ENCODE measurements at places on chromosomes 11 and 22. TPM values are rescaled to one million over a fixed set of nuclear protein-coding genes. Genes with fewer than 3 reads are reported as not detected.

DNA sequence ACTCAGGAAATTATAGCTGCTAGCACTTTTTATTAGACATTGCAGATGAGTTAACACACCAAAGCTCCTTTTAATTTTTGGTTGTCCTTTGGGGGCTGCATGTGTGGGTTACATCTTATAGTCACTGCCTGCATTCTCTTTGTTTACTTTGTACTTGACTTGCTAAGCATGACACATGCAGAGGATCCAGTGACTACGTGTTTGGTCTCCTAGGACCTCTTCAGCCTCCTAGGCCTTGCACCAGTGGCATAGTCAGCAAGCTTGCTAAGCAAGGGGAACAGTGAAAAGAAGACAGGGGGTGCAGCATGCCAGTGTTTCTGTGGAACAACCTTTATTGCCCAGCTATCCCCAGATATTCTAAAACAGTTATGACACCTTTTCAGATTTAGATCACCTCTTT is 108.2 kb downstream of the PAX6 start:
- H3K27ac ChIP-seq = no peak overlapping the region
- DNase-seq = no peak
- H3K4me3 ChIP-seq = no peak overlapping the region
- no peaks in the 10 kb centered on the region for H3K4me1 ChIP-seq

DNA sequence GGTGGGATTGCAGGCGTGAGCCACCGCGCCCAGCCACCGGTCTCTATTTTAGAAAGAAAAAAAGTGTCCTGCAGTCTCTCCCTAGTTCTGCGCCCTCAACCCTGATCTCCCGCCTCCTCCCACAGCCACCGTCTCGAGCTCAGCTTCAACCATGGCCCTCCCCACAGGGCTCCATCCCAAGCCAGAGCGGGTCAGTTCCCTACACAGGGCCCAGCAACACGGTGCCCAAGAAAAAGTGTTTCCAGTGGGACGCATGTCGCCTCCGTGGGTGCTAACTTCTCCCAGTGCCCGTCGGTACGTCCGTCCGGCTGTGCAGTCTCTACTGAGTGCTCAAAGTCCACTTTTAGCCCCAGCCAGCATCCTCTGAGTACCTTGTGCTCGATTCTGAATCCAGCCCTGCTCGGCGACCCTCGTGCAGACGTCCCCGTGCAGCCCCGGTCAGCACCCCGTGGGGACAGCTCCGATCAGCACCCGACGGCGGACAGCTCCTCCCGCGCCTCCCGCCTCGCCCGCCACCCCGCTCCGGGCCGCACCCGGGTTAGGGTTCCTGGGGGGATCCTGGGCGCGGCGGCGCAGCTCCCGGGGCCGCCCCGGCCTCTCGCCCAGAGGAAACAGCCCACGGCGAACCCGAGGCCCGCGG is 657 bp upstream of the MAPK8IP2 start:
- no peaks in the 10 kb centered on the region for H3K36me3 ChIP-seq
- H3K4me1 ChIP-seq = no peaks in the 10 kb centered on the region
- H3K27me3 ChIP-seq = peaks cover 51% of the 10 kb centered on the region
- DNase-seq = no peak
- no peak overlapping the region for H3K27ac ChIP-seq

DNA sequence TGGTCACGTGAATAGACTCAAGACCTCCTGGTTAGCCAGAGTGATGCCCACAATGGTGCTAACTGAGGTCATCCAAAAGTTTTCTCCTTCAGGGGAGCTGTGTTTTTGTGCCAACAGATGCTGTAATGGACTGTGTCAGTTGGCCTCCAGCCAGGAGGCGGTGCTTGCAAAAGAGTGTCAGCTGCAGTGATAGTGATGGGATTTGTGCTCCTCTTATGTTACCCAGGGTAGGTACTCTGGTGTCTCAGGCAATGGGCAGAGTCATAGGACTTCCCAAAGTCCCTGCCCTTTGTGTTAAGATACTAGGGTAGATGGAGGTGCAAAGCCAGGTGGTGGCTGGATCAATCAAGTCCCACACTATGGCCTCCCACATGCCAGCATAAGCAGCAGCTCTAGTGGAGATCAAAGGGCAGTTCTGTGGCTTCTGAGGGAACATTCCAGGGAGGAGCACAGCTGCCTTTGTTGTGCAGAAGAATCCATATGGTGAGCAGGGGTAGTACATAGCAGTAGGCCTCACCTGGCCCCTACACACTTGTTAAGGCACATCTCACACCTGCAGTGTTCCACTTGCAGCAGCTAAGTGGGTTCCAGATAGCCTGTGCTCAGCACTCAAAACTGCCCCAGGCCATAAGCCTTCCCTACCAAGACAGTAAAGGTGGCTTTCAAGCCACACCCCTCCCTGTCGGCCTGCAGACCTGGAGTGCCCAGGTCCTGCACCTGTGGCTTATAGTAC is 9.4 kb upstream of the FANCF start:
- no peaks in the 10 kb centered on the region for H3K4me1 ChIP-seq
- H3K4me3 ChIP-seq = no peak overlapping the region
- no peak for DNase-seq

- no peak overlapping the region for H3K27ac ChIP-seq
- H3K27me3 ChIP-seq = no peaks in the 10 kb centered on the region
- H3K36me3 ChIP-seq = no peaks in the 10 kb centered on the region
- no peak for DNase-seq
Measured at GRCh38 chr11:93842461-93842860, 8.0 kb downstream of the VSTM5 start.

- no peak overlapping the region for H3K27ac ChIP-seq
- no peaks in the 10 kb centered on the region for H3K36me3 ChIP-seq
- DNase-seq = no peak
- H3K4me1 ChIP-seq = peaks cover 8% of the 10 kb centered on the region
- no peaks in the 10 kb centered on the region for H3K27me3 ChIP-seq
- H3K4me3 ChIP-seq = peak overlapping the region; percentile 32
Measured at GRCh38 chr11:122202161-122202950, 86.3 kb upstream of the BLID start.

DNA sequence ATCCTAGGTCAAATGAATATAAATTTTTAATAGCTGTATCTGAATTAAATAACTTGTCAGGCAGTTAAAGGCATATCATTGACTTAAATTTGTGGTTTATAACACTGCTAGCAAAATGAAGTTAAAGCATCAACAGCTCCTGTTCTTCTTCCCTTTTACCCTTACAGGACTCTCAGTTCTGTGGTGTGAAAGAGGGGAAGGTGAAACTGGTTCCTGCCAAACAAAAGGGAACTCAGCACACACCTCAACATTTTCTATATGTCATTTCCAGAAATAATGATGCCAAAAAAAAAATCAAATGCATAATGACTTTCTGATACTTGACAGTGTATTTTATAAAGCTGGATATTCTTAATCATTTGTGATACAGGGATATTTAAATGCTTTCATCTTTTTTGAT is 21.2 kb downstream of the ARL14EP start:
- H3K27ac ChIP-seq = no peak overlapping the region
- H3K27me3 ChIP-seq = no peaks in the 10 kb centered on the region
- peaks cover 2% of the 10 kb centered on the region for H3K36me3 ChIP-seq
- DNase-seq = no peak

- peaks cover 4% of the 10 kb centered on the region for H3K4me1 ChIP-seq
- no peaks in the 10 kb centered on the region for H3K27me3 ChIP-seq
- H3K27ac ChIP-seq = no peak overlapping the region
- H3K36me3 ChIP-seq = no peaks in the 10 kb centered on the region
Measured at GRCh38 chr11:85694385-85694980, 8.5 kb upstream of the CCDC89 start.

- no peak overlapping the region for H3K27ac ChIP-seq
- no peak overlapping the region for H3K4me3 ChIP-seq
- H3K4me1 ChIP-seq = no peaks in the 10 kb centered on the region
- no peak for DNase-seq
Measured at GRCh38 chr11:1397146-1397861, 7.6 kb downstream of the BRSK2 start.

GRCh38 chr22:48627203-48627602 is 1200.5 kb downstream of the BRD1 start:
- H3K4me3 ChIP-seq = no peak overlapping the region
- no peaks in the 10 kb centered on the region for H3K4me1 ChIP-seq

Gene SPA17
- total RNA-seq = 4.8 TPM

Gene DTX4
- 43.1 TPM for total RNA-seq

Gene PKDREJ
- not detected for total RNA-seq
